A172 (cell line): ENCODE measurements at places on chromosomes 4 and X.
A peak's percentile ranks its signal among the peaks of the same experiment; 100 is the strongest.

DNA sequence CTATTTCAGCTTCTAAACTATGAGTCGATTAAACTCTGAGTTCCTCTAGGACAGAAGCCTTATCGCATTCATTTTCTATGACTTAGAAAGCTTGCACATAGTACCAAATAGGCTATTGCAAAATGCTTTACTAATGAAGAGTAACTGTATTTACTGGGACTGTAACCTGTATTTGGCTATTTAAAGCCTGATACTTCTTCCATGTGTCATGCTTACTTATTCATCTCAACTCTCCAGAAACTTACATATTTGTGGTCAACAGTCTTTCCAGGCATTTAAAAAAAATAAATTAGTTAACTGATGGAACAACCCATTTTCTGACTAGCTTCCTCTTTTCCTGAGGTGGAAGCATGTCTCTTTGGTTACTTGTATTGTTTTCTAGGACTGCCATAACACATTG lies 467.9 kb downstream of the PCDH11X start:
- DNase-seq, result no peak

DNA sequence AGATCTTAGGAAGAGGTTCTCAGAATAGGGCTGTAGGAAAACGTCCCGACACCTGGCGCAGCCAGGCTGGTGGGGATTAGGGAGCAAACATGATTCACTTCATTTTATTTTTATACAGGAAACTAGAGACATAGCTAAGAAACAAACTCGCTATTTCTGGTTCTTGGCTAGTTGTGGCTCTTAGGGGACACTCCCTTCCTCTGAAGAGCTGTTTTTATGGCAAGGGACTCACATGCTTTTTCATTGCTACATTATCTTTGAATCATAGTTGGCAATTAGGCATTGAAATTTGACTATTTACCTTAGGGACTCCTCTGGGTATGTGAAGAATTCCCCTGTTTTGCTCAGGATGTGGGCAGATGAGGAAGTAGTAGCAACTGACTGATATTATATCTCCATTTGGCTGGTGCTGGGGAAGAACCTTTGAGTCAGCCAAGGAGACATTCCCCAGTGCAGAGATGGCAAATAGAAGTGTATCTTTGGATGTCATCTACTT lies 174.5 kb downstream of the SMIM20 start:
- peak; percentile 88 for DNase-seq

- DNase-seq, result no peak
These were observed 215.7 kb upstream of the NEIL3 start for GRCh38 chr4:177093964-177094363.

- no peak for DNase-seq
These were observed 40.6 kb upstream of the IQSEC2 start for GRCh38 chrX:53321943-53322497.

DNA sequence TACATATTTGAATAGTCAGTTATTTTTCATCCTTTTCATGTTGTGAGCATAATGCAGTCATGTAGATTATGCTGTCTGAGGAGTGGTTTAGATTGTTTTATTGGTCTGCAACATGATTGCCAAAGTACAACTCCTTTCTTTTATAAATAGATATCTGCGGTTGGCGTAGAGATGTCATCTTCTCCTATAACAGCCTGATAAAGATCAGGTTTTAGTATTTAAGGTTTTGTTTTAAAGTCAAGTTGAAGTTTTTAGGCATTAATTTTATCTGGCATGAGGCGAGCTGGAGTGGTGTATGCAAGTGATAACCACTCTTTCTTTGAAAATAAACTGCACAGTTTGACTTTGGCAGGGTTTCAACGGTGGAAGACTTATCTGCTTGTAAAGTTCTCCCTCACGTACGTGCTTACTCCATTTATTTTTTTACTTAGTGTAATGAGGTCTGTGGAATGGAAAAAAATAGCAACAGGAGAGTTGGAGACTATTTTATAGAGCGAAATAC lies 126.3 kb downstream of the FBXO8 start:
- DNase-seq, result no peak

DNA sequence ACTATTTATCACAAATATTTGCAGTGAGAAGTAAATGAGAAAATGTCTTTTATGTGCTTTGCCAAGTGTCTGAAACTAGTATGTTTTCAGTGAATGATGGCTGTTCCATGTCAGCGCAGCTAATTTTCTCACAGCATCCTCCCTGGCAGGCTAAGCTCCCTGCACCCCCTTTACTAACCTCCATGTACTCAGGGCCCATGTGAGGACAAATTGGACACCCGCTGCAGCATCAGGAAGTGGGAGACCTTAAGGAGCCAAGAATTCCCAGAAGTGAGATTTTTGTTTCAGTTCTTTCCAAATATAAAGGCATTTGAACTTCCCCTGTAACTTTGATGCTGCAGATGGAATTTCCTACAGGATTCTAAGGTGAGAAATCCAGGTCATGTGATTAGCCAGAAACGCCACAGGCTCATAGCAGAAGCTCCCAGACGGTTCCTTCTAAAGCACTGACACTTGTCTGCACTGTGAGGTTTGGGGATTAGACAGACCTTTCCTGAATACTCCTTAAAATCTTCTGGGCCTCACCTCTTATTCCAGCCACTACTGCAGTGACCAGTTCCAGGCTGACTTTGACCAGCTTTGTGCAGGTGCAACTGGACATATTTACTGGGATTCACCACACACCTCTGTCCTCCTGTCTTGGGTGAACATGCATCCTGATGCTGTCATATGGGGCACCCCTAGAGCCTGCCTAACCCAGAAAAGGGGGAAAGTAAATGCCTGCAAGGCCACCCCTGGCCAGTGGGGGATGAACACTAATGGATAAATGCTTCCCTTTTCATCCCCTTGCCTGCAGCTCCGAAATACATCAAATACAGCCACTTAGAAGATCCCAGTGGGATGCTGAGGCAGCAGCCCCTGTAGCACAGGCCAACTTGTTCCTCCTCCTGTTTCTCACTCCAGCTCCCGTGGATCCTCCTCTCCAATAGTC lies 45.9 kb downstream of the LGI2 start:
- DNase-seq, result no peak

DNA sequence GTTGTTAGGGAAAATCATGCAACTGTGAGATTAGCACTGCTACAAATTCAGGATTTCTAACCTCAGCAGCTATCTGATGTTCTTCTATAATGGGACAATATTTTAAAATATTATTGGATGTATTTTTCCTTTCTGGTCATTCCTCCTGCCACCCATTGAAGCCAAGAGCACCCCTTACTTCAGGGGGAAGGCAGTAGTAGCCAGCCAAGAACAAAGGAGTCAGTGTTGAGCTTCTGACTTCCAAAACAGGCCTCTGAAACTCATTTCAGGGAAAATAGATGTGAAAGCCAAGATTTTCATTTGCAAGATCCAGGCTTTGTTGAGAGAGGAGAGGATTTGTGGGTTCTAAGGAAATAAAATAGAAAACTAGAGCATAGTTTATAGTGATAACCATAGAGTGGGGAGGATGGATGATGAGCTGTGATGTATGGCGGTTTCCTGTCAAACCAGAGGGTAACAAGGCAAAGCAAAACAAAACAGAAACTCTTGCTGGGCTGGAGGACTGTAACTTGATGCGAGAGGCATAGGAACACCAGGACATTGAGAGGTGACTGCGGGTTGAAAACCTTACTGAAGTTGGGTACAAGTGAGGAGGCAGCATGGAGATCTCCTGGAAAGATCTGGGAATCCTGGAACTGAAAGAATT lies 173.7 kb upstream of the LEF1 start:
- DNase-seq, result no peak

DNA sequence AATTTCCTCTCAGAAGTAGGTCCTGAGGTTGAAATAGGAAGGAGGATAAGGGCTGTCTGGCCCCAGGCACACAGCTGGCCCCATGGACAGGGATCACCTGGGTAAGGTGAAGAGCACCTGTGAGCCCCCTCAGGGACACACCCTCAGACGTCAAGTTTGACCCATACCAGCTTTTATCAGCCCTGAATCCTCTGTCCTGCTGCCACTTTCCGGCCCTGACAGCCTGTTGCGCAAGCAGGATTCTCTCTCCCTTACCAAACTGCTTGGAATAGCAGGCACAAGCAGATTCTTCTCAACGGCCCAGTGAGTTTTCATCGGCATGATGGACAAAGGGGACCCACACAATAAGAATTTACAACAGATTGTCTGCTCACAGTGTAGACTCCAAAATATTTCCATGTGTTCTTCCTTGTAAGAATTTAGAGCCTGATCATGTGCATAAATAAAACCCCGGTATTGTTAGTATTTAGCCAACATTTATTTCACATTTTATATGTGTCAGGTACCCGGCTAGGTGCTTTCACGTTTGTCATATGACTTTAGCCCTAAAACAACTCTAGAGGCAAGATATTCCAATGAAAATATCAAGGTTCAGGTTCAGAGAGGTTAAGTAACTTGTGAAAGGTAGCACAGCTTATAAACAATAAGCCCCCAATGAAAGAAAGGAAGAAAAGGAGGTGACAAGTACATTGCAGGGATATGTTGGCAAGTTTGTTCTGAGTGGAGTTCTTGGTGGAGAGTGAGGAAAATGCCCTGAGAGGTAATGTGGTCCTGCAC lies 107.2 kb upstream of the KIT start:
- DNase-seq, result peak; percentile 19

DNA sequence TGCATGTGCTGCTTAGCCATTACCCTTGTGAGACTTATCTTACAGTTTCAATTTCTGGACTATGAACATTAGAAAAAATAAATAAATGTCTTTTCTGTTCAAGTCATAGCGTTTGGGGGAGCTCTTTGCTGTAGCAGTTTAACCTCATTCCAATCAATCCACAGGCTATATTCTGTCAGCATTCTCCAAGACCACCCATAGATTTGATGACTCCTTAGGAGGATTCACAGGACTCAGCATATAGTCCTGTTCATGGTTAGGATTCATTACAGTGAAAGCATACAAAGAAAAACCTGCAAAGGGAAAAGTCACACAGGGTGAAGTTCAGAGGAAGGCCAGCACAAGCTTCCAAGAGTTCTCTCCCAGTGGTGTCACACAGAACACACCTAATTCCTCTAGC lies 180.5 kb downstream of the ADAMTS3 start:
- no peak for DNase-seq

DNA sequence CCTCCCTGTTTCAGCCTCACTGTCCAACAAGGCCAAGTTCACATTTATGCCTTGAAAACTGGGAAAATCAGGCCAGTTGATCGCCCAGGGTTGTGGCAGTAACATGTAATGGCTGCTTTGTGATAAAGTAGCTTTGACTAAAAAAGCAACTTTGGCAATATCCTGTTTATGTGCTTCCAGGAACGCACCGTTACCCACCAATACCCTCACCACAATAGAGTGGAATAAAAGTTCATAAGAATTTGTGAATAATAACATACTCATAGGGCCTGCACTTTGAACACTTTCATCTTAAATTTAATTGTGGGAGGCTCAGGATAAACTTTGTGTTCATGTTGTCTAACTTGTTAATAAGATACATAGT lies 80.7 kb upstream of the MAML3 start:
- no peak for DNase-seq

DNA sequence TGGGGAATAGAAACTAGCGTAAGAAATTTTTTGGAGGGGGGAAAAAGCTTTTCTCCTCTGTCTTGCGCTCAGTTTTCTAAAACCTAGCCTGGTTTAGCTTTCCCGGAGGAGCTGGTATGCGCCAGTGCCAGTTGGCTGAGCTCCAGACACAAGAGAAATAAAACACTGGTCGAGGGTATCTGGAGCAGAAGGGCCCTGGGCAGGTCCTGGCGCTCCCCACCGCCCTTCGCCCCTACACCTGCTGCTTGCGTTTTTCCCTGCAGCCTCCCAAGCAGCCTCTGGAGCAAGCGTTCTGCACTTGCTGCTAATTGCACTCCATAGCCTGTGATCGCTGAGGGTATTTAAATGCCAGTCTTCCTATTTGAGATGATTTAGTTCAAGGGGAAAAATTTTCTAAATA lies 816 bp downstream of the EREG start:
- DNase-seq, result no peak

DNA sequence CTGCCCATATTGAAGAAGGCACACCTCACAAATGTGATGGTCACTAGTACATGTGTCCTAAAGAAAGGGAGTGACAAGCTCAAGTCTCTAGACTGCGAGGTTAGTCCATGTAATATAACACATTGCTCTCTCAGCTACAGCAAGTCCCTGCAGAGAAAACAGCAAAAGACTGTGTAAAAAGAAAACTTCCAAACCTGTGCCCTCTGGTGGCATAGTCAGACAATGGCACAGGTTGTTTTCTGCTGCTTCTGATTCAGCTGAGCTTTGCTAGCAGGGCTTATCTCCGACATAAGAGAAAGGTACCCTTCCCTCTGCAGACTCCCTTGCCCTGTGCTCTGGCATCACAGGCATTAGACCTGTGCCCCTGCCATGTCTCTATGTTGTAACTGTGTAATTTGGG lies 1.4 kb upstream of the SERPINA7 start:
- no peak for DNase-seq

DNA sequence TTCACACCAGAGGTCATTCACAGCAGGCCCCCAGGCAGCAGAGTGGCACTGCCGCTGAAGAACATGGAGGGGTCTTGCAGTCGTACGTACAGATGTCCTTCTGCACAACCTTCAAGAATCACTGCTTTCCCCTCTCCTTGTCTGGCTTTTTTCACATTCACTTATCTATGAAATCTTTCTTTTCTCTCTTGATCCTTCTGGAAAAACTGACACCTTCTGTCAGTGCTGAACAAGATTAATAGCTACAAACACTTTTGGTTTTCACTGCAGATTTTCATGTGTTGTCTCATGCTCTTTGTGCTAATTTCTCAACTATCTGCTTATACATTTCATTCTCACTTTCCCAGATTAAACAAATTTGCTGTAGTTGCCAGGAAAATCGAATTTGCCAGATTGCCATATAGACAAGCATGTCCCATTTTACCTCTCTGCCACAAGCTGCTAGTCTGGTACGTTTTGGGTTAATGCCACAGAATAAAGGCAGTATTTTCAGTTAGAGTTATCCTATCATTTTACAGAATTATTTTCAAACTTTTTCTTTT lies 83.1 kb downstream of the RPS3A start:
- no peak for DNase-seq

DNA sequence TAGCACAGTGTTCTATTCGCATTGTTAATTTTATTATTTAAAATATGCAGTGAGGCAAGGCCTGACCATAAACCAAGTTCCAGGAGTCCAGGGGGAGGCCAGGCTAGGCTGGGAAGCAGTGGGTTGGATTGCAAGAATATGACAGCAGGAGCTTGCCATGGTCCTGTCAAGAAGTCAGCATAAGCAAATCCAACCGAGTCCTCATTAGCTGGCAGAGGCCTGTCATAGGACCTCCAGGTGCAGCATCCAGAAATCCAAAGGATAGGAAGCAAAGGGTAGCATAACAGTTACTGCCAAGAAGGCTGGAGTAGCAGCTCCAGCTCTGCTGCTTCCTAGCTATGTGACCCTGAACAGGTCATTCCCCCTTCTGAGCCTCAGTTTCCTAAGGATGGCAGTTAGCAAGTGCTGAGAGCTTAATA lies 13.4 kb downstream of the PJA1 start:
- DNase-seq, result no peak
